T-helper 1 cell (primary cell): ENCODE measurements at places on chromosomes 6 and 20.

GRCh38 chr6:17965397-17965796, 22.0 kb downstream of the KIF13A start:
- DNase-seq, result no peak

DNA sequence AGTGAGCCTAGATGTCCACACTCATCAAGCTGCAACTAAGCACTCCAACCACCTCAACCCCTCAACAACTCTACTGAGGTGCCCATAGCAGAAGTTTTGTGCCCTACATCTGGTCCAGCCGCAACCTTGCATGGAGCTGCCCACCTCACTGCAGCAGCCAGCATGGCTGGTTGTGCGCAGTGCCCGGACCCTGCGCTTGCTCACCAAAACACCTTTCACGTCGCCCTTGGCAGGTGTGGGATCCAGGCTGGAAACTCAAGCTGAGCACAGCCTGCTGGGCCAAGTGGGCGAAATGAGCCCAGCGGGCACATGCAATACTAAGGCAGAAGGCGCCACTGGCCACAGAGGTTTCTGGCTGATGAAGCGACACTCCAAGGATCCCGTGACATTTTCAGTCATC, 902.4 kb downstream of the TBC1D32 start:
- DNase-seq, result no peak

DNA sequence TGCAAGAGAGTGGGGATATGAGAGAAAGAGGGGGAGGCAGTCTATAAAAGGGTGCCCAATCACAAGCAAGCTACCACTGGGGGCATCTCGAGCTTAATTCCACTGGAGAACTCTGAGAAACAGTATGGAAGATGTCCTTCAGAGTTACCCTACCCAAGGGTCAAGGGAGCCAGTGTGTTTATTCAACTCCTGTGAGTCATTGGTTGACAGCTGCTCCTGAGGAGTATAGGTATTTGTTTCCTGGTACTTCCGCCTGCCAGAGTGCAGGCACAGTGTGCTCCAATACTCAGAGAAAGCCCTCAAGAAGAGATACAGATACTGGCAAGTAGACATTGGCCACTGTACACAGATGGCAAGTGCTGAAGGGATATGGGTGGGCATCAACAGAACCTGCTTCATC, 49.5 kb downstream of the ARHGAP40 start:
- no peak for DNase-seq

GRCh38 chr6:95503568-95503967, 73.8 kb upstream of the MANEA start:
- no peak for DNase-seq

GRCh38 chr20:17761604-17762003, 61.8 kb downstream of the BANF2 start:
- no peak for DNase-seq

GRCh38 chr20:33676121-33676520, 1.9 kb upstream of the NECAB3 start:
- DNase-seq, result no peak

- DNase-seq, result no peak
Measured at GRCh38 chr20:37727957-37728634, 34.3 kb downstream of the CTNNBL1 start.

DNA sequence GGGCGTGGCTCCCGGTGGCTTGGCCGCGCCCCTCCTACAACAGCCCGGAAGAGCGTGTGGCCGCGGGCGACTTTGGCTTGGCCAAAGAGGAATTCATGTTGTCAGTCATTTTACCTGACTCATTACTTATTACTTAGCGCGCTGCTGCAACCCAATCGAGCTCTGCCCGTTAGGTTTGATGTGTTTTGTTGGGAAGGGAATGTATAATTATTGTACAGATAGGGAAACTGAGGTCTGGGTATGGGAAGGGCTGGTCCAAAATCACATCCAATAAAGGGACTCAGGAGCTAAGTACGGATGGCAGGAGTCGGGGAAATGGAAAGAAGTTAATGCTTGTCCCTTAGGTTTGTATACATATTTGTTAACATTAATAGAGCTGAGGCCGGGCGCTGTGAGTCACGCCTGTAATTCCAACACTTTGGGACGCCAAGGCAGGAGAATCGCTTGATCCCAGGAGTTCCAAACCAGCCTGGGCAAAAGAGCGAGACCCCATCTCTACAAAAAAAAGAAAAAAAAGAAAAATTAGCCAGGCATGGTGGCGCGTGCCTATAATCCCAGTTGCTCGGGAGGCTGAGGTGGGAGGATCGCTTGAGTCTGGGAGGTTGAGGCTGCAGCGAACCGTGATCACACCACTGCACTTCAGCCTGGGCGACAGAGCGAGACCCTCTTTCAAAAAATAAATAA, 639 bp upstream of the ZNF335 start:
- no peak for DNase-seq

DNA sequence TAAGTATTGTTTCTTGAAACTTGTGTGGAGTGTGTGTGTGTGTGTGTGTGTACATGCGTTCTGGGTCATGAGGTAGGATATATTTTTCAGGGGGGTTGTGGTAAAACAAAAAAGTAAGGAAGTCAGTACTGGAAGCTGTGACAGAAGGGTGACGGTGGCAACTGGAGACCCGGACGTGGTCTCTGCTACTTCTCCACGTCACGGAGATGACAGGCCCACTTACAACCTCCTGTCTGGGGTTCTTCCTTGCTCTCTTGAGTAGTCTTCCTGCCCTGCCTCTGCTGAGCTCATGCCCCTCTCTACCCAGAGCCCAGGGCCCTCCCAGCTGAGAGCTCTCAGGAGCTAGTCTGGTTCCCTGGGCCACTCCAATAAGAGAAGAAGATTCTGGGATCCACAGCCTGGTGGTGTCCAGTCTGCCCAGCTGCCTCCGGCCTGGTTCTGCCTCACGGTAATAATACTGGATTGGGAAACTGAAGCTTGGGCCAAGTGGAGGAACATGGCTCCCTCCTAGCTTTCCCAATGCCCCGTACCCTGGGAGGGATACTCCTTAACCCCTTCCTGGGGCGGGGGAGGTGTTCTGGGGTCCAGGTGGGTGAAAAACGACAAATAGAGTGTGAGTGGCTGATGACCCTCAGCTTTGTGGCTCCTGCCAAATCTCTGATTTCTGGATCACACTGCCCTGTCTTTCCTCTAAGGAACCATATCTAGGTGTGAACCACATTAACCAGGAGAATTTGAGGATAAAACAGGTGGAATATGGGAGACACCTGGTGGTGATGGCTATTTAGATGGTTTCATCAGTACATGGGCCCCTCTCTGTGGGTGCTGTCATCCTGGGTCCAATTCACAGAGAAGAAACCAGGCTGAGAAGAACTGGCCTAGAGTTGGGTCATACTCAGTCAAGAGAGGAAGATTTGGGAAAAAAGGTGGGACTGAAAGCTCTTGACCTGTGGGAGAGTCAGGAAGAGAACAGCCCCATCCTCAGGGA, 27.2 kb downstream of the VEGFA start:
- no peak for DNase-seq

GRCh38 chr6:33619166-33619840, 1.8 kb upstream of the ITPR3 start:
- DNase-seq, result no peak

GRCh38 chr6:75079589-75079988, 126.3 kb downstream of the COL12A1 start:
- DNase-seq, result no peak

GRCh38 chr6:113876695-113877094, 19.6 kb downstream of the MARCKS start:
- DNase-seq, result no peak

DNA sequence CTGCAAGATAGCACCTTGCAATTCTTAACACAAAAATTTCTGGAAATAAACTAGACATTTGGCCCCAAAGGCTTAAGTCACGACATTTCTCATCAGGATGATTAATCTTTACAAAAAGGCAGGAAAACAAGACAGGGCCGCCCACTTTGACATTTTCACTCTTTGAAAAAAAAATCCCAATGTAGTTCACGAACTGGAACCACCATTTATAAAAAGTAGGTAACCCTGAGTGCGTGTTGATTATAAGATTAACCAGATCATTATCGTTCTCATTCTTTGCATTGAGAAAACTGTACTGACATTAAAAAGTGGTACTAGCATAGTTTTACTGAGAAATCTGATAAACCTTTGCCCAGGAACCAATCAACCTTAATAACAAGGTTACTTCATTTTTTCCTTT, 108.8 kb downstream of the HUS1B start:
- no peak for DNase-seq

DNA sequence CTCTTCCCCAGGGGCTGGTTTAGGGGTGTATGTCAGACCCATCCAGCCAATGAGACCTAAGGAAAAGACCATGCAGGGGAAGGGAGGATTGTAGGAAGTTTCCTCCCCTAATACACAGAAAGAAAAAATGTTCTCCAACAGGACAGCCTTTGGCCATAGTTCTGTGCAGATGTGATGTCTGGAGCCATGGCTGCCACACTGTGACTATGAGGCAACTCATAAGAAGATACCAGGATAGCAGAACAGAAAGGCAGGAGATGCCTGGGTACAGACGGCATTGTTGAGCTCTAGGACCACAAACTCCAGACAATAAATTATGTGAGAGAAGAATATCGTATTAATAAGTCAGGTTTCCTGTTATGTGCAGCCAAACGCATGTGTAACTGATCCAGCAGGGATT, 156.7 kb downstream of the PREX1 start:
- DNase-seq, result no peak

GRCh38 chr6:30013291-30013922, 47.7 kb upstream of the POLR1H start:
- DNase-seq, result peak; percentile 32

- no peak for DNase-seq
Measured at GRCh38 chr6:16043171-16044135, 85.4 kb upstream of the MYLIP start.

GRCh38 chr6:17207281-17207680, 73.9 kb upstream of the RBM24 start:
- DNase-seq, result no peak

DNA sequence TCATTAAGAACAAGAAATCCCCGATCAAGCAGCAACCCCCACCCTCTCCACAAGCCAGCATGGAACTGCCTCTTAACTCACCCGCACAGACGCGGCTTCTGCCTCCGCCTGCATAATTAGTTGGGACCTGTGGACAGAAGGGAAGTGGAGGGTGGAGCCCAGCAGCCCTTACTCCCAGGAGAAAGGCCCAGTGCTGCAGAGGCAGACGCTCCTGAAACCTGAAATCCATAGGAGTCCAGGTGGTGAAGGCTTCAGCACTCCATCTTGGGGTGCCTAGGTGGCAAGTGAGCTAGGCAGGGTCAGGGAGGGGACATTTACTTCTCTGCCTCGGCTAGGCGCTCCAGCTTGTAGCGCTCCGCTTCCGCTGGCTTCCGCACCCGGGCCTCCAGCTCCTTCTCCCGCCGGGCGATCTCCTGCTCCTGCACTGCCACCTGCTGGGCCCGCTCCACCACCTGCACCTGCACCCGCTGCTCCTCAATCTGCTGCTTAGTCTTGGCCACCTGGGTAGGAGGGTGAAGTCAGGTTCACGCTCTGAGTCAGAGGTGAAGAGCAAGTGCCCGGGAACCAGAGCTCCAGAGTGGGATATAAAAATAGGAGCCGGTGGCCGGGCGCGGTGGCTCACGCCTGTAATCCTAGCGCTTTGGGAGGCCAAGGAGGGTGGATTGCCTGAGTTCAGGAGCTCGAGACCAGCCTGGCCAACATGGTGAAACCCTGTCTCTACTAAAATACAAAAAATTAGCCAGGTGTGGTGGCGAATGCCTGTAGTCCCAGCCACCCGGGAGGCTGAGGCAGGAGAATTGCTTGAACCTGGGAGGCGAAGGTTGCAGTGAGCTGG, 10.7 kb downstream of the TUBB start:
- DNase-seq, result peak; percentile 87

GRCh38 chr6:142914369-142914768, 30.6 kb downstream of the HIVEP2 start:
- DNase-seq, result no peak

GRCh38 chr6:98842342-98843180, 8.2 kb downstream of the POU3F2 start:
- DNase-seq, result no peak

DNA sequence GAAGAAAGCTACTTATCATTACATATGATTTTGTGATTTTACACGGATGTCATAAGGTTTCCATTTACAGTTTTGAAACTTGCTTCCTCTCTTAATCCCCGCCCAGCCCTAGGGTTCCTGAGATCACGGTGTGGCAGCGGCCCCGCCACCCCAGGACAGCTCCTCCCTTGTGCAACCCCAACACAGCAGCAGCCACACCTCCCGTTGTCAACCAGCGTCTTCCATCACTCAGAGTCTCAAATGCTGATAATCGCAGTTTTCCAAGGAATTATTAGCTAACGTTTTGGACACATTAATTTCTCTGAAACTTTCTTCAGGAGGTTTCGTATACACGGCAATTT, 204.8 kb downstream of the THBS2 start:
- DNase-seq, result no peak

GRCh38 chr6:68087399-68088133, 547.5 kb upstream of the ADGRB3 start:
- no peak for DNase-seq

DNA sequence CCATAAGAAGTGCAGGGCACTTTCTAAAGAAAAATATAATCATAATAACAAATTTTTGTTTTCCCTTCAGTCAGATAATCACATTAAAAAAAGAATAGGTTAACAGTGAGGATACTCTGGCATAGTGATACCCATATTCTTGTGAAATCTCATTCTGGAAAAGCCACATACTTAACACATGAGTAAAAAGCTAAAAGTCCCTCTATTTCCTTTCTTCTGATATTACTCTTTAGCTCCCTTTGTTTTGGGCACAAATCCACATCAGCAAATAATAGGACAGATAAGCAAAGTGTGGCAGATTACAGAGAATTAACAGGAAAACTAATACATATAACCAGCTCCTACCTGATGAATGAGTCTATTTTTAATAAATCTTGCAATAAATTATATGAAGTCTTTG, 15.8 kb downstream of the SHPRH start:
- DNase-seq, result no peak

DNA sequence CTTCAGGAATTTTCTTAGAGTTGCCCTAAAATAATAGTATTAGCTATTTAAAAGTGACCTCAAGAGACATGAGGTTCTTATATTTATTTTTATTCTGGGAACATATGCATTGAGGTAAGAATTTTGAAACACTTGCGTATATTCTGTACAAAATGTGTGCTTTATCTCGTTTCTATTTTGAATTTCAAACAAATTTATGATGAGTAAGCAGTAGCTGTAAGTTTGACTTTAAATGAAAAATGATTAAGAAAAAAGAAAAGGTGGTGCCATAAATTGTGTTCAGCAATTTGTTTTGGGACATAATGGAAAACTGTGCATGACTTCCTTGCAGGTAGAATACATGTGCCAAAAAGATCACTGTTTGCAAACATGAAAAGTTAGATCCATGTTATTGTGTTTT, 433.1 kb upstream of the PLCB4 start:
- DNase-seq, result no peak

DNA sequence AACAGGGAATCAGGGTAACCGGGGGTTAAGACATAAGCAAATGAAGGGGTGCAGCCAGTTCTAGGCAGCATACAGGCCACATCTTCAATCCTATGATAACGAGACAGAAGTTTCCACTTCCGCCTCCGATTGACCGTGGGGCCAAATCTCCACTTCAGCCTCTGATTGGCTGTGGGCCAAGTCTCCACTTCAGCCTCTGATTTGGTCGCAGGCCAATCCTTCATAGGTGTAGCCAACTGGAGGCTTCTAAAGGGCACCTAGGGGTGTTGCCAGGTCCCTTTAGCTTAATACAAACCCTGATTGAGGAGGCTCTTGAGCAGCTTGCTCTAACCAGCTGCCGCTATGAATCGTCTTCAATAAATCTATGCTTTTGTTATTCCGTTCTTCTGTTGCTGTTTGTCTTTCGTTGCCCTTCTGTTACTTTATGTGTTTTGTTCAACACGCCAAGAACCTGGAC, 2.1 kb upstream of the ERGIC3 start:
- DNase-seq, result no peak
